ENCODE measurements at places on chromosomes 4 and X. TPM values are rescaled to one million over a fixed set of nuclear protein-coding genes. Genes with fewer than 3 reads are reported as not detected.

SCRG1 gene
- 22.9 TPM for total RNA-seq

ZNF275 gene
- 65.0 TPM for total RNA-seq

DNA sequence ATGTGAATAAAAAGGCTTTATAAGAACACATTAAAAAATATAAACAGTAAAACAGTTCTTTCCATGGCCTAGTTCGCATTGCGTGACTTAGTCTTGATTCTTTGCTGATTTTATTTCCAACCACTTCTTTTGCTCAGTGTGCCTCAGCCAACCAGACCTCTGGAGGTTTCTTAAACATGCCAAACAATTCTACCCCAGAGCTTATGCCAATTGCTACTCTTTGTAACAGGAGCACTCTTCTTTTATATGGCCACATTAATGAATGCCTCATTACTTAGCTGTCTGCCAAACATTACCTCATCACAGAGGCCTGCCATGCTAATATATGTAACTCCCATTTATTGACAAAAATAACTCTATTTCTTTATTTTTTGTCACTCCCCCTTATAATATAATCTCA is 202.3 kb downstream of the NDST4 start:
- H3K27me3 ChIP-seq, result no peaks in the 10 kb centered on the region
- no peak for DNase-seq
- no peaks in the 10 kb centered on the region for H3K4me1 ChIP-seq
- no peak overlapping the region for H3K4me3 ChIP-seq

DNA sequence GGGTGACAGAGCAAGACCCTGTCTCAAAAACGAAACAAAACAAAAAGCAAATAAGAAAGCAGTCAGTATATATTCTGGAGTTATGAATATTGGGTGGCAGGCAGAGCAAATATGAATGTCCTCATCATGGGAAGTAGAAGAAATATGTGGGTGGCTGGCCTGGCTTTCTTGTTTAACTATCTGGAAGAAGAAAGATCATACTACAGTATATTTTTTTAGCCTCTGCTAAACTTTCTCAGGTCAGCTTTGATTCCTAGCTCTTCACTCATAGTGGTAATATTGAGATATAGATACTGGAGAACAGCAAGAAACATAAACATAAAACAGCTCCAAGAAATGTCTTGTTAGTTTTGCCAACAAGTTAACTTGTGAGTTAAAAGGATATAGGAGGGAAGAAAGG is 192.5 kb downstream of the SOWAHB start:
- DNase-seq, result no peak
- no peak overlapping the region for H3K4me3 ChIP-seq
- H3K36me3 ChIP-seq, result no peaks in the 10 kb centered on the region
- H3K27ac ChIP-seq, result no peak overlapping the region

- DNase-seq, result no peak
- H3K27ac ChIP-seq, result no peak overlapping the region
- H3K4me1 ChIP-seq, result no peaks in the 10 kb centered on the region
- no peaks in the 10 kb centered on the region for H3K27me3 ChIP-seq
- no peak overlapping the region for H3K4me3 ChIP-seq
Measured at GRCh38 chrX:24080704-24081103, 25.9 kb downstream of the EIF2S3 start.

DNA sequence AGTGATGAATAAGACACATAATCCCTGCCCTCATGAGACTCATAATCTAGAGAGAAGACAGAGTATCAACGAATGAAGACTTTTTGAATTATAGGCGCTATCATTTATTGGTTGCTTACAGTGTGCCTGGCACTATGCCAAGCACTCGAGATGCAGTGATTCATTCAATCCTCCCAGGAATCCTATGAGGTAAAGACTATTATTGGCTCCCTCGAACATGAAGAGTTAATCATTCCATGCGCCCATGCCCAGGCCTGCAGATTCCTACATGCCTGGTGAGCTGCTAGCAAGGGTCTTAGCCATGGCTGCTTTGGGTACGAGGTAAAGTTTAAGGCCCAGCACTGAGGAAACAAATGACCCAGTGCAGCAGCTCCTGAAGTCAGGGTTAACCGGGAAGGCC is 47.0 kb downstream of the TEX13B start:
- H3K4me3 ChIP-seq, result no peak overlapping the region
- H3K36me3 ChIP-seq, result no peaks in the 10 kb centered on the region

DNA sequence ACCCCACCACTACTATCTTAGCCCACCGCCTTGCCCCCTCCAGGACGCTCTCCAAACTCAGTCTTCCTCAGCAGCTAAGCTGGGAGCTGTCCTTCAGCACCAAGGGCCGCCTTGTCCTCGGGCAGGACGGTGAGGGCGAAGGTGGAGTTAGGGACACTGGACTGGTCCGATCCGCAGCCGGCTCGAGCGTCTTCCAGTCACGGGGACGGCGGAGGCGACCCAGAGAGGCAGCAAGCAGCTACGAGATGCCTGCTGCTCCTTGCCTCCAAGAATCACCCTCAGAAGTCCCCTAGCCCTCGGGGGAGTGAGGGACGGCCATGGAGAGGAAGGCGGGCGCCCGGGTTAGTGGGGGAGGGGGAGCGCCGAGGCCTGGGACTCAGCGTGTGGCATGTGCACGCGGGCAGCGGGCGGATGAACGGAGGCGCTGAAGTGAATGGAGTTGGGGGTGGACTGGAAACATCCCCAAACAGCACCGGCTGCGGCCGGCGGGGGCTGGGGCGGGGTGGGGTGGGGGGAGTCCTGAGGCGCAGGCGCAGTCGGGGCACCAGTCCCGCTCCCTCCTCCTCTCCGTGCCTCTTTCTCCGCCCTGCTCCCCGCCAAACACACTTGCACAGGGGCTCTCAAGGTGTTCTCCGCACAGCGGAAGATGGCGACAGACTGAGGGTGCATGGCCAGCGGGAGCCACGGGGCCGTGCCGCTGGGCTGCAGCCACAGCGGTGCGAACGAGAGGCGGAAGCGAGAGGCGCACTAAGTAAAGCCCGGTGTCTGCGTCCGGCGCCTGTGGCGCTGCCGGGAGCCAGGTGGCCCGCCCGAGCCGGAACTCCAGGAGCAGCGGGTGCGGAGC is at the start of gene NALF2:
Gene NALF2 (plus strand): TSS at position 545 of the 844 bp plus-strand sequence. CDS start 957 bp downstream, outside the sequence.
- peak within 1 kb of the TSS; percentile 40 for H3K4me3 ChIP-seq
- no peaks in the 10 kb centered on the region for H3K27me3 ChIP-seq
- H3K27ac ChIP-seq, result no peak within 1 kb of the TSS
- DNase-seq, result peak; percentile 58
- H3K36me3 ChIP-seq, result no peaks in the 10 kb centered on the region
- no peaks in the 10 kb centered on the region for H3K4me1 ChIP-seq

ZNF732 gene
- total RNA-seq, result 5.2 TPM

IBSP gene
- total RNA-seq, result not detected

SMR3B gene
- 4.8 TPM for total RNA-seq

GRIA3 gene
- total RNA-seq, result 2.4 TPM

GRCh38 chr4:2800691-2801596 is 8.1 kb downstream of the SH3BP2 start:
- no peak overlapping the region for H3K4me3 ChIP-seq
- DNase-seq, result peak; percentile 85
- H3K27me3 ChIP-seq, result no peaks in the 10 kb centered on the region
- H3K4me1 ChIP-seq, result peaks cover 75% of the 10 kb centered on the region

AKAP14 gene
- total RNA-seq, result 50.3 TPM

ETDA gene
- total RNA-seq, result 1.5 TPM

GRCh38 chr4:16835597-16836247 is 62.7 kb downstream of the LDB2 start:
- no peak overlapping the region for H3K4me3 ChIP-seq
- no peak overlapping the region for H3K27ac ChIP-seq
- DNase-seq, result no peak

SLC6A14 gene
- total RNA-seq, result not detected

- H3K4me1 ChIP-seq, result no peaks in the 10 kb centered on the region
- H3K27me3 ChIP-seq, result no peaks in the 10 kb centered on the region
- DNase-seq, result no peak
- H3K36me3 ChIP-seq, result no peaks in the 10 kb centered on the region
- H3K27ac ChIP-seq, result no peak overlapping the region
- no peak overlapping the region for H3K4me3 ChIP-seq
Measured at GRCh38 chrX:8782595-8782994, 18.6 kb downstream of the FAM9A start.

- DNase-seq, result no peak
- H3K4me3 ChIP-seq, result no peak overlapping the region
- H3K36me3 ChIP-seq, result no peaks in the 10 kb centered on the region
- no peaks in the 10 kb centered on the region for H3K27me3 ChIP-seq
Measured at GRCh38 chr4:103365285-103365684, 167.1 kb upstream of the CENPE start.

GRCh38 chr4:42080306-42080705 is 72.1 kb downstream of the BEND4 start:
- no peaks in the 10 kb centered on the region for H3K4me1 ChIP-seq
- DNase-seq, result no peak
- H3K27me3 ChIP-seq, result no peaks in the 10 kb centered on the region
- H3K4me3 ChIP-seq, result no peak overlapping the region
- H3K27ac ChIP-seq, result no peak overlapping the region

MCTS1 gene
- 27.4 TPM for total RNA-seq

GPC4 gene
- 13.8 TPM for total RNA-seq

- no peak overlapping the region for H3K4me3 ChIP-seq
- H3K27me3 ChIP-seq, result no peaks in the 10 kb centered on the region
- H3K36me3 ChIP-seq, result no peaks in the 10 kb centered on the region
- no peaks in the 10 kb centered on the region for H3K4me1 ChIP-seq
- no peak overlapping the region for H3K27ac ChIP-seq
Measured at GRCh38 chrX:23980011-23980441, 47.0 kb downstream of the KLHL15 start.

C4orf50 gene
- 2.7 TPM for total RNA-seq

EBP gene
- 61.0 TPM for total RNA-seq

GRCh38 chrX:19704132-19704531 is 183.3 kb downstream of the SH3KBP1 start:
- DNase-seq, result no peak
- H3K4me3 ChIP-seq, result no peak overlapping the region
- H3K4me1 ChIP-seq, result no peaks in the 10 kb centered on the region
- no peaks in the 10 kb centered on the region for H3K36me3 ChIP-seq
- no peaks in the 10 kb centered on the region for H3K27me3 ChIP-seq
- no peak overlapping the region for H3K27ac ChIP-seq
